ENCODE measurements at places on chromosomes 16 and 17.
A peak's percentile ranks its signal among the peaks of the same experiment; 100 is the strongest.

DNA sequence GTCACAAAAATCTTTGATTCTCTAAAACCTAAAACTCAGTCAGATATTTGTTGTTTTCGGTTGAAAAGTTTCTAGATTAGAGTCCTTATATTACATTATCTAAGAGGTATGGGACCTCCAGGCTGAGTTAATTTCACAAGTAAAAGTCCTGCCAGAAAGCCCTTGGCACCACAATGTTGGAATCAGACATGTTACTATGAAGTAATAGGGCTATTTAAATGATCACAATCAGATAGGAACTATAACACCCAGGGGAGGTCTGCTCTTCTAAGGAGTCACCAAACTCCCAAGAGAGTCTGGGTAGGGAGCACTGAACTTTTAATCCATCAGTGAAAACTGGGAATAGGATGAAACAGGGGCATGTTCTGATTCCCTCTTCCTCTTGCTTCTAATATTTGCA lies 54.2 kb downstream of the WIPI1 start:
- DNase-seq, result no peak

- DNase-seq, result no peak
Measured at GRCh38 chr16:11390573-11391495, 45.6 kb downstream of the RMI2 start.

- no peak for DNase-seq
Measured at GRCh38 chr17:497241-498034, 144.8 kb upstream of the RPH3AL start.

DNA sequence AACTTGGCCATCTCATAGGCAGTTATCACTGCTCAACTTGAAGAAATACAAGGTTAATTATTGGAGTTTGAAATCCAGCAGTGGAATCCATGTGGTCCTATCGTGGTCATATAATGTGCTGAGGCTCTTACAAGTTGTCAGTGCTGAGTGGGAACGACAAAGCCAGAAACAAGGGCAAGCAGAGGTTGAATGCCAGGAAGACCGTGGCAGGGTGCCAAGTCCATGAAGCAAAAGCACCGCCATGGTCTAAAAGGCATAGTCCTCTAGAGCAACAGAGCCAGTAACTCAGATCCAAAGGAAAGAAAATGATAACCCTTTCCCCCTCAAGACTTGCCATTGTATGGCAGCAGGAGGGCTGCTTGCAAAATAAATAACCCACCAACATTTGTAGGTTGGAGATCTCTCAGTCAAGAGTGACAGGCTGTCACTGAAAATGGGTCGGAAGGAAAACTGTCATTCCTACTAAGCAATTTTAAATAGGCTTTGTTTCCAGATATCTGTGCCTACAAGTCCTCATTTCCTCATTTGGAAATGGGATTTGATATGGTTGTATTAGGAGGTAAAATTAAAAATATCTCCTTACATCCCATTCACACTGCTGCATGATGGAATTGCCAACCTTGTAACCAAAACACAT lies 36.4 kb upstream of the HSBP1 start:
- peak; percentile 36 for DNase-seq

- no peak for DNase-seq
Measured at GRCh38 chr16:75065521-75066149, 50.9 kb downstream of the LDHD start.

- DNase-seq, result no peak
Measured at GRCh38 chr17:42270596-42270995, 5.6 kb downstream of the STAT5B start.

- DNase-seq, result no peak
Measured at GRCh38 chr16:86809458-86809955, 231.2 kb downstream of the FOXL1 start.

DNA sequence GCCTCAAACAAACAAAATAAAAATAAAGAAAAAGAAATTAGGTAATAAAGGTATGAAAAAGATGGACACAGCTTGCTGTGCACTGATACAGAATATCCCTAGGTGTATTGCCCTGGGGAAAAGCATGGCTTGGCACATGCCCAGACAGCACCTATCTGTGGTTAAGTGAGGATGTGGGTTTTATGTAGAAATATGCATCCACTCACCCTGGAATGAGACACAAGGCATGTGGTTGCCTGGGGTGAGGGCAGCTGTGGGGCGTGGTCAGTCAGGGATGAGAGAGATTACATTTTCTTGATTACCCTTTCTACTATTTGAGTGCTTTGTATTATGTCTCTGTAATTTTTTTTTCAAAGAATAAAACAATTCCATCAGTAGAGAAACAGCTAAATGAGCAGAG lies 6.9 kb downstream of the PLLP start:
- DNase-seq, result no peak

- no peak for DNase-seq
Measured at GRCh38 chr17:60888812-60889709, 211.4 kb downstream of the BCAS3 start.

- peak; percentile 53 for DNase-seq
Measured at GRCh38 chr16:28062847-28063521, 530 bp downstream of the GSG1L start.

Measured in right hindlimb (tissue), 1 donor.